GM13976 (cell line): ENCODE measurements at places on chromosomes 6 and 20.

DNA sequence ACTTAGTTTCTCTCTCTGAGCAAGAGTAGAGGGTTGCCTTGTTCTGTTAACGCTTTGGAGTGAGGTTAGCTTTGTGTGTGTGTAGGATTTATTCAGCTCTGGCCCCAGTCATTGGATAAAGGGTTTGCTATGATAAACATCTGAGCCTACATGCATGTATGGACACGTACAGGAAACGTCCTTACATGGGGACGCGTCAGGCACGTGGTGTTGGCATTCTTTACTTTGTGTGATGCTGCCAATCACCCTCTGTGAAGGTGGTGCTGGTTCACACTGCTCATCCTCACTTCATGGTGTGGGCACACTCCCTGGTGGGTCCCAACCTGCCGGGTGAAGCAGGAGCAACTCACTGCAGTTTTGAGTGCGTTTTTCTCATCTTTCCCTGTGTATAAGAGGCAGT, 53.4 kb upstream of the CD93 start:
- DNase-seq: no peak

DNA sequence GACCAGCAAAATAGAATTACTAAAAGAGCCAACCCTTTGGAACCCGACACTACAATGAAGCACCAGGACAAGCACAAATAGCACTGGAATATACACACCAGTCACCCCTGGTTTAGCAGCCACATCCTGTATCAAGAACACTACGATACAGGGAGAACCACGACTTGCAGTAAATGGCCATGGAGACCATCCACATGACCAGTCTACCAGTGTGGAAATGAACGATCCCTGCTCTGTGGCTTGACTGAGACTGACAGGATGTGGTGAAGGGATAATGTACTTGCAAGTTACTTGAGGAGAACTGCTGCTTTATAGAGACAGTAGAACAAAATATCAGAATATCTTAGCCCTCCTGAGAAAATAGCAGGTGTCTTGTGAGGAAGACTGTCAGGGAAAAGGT, 169.6 kb downstream of the COL9A1 start:
- no peak for DNase-seq

GRCh38 chr6:101391772-101392585, 1.5 kb upstream of the GRIK2 start:
- DNase-seq: no peak

GRCh38 chr20:45948261-45948733, 13.8 kb downstream of the PCIF1 start:
- no peak for DNase-seq

- peak; percentile 18 for DNase-seq
Measured at GRCh38 chr6:63816982-63817436, 181.4 kb downstream of the PHF3 start.

- no peak for DNase-seq
Measured at GRCh38 chr20:62711703-62712101, 3.1 kb downstream of the NTSR1 start.

DNA sequence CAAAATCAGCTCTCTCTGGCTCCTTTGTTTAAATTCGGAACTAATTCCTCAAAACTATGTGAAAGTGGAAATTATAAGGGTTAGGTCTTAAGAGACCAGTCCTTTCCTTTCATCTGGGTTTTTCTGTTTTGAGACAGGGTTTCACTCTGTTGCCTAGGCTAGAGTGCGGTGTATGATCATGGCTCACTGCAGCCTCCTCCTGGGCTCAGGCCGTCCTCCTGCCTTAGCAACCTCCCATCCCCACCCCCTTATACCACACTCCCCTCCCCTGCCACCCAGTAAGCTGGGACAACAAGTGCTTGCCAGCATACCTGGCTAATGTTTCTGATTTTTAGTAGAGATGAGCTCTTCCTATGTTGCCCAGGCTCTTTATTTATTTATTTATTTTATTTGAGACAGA, 12.8 kb upstream of the SSR1 start:
- no peak for DNase-seq

- no peak for DNase-seq
Measured at GRCh38 chr6:44012078-44012493, 115.2 kb downstream of the MRPL14 start.

DNA sequence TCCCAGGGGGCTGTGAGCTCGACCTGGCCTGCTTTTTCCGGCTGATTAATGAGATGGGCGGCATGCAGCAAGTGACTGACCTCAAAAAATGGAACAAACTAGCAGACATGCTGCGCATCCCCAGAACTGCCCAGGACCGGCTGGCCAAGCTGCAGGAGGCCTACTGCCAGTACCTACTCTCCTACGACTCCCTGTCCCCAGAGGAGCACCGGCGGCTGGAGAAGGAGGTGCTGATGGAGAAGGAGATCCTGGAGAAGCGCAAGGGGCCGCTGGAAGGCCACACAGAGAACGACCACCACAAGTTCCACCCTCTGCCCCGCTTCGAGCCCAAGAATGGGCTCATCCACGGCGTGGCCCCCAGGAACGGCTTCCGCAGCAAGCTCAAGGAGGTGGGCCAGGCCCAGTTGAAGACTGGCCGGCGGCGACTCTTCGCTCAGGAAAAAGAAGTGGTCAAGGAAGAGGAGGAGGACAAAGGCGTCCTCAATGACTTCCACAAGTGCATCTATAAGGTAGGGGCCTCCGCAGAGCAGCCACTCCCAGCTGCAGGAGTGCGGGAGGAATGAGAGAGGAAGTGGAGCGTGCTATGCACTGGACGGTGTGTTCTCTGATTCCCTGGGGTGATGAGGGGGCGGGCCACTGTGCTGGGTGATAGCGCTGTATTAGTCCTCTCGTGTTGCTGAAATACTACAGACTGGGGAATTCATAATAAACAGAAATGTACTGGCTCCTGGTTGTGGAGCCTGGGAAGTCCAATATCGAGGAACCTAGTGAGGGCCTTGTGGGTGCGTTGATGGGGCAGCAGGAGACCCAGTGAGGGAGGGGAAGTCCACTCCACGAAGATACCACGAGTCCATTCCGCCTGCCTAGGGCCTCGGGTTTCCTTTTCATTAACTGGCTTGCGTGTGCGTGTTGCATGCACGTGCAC, 161.7 kb downstream of the DTNBP1 start:
- DNase-seq: no peak

GRCh38 chr6:136923116-136923953, 1.2 kb downstream of the SLC35D3 start:
- peak; percentile 50 for DNase-seq

GRCh38 chr6:79081663-79082062, 3.6 kb upstream of the PHIP start:
- DNase-seq: no peak
